ENCODE measurements at places on chromosomes 5 and 9.

DNA sequence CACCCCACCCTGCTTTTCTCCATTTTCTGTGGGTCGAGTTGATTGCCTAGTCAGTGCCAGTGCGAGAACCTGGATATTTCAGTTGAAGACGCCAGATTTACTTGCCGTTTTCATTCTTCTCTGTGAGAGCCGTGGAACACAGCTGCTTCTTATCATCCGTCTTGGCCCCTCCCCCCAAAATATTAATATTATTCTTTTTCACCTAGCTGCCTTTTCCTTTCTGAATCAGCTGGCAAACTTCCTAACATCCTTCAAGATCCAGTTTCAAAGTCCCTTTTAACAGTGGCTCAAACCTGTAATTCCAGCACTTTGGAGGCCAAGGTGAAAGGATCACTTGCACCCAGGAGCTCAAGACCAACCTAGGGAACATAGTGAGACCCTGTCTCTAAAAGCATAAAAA is 117.1 kb upstream of the RASA1 start:
- no peak for DNase-seq

GRCh38 chr5:59021837-59022514 is 439.1 kb downstream of the RAB3C start:
- DNase-seq, result no peak

GRCh38 chr5:3535414-3536211 is 60.0 kb upstream of the IRX1 start:
- DNase-seq, result no peak

DNA sequence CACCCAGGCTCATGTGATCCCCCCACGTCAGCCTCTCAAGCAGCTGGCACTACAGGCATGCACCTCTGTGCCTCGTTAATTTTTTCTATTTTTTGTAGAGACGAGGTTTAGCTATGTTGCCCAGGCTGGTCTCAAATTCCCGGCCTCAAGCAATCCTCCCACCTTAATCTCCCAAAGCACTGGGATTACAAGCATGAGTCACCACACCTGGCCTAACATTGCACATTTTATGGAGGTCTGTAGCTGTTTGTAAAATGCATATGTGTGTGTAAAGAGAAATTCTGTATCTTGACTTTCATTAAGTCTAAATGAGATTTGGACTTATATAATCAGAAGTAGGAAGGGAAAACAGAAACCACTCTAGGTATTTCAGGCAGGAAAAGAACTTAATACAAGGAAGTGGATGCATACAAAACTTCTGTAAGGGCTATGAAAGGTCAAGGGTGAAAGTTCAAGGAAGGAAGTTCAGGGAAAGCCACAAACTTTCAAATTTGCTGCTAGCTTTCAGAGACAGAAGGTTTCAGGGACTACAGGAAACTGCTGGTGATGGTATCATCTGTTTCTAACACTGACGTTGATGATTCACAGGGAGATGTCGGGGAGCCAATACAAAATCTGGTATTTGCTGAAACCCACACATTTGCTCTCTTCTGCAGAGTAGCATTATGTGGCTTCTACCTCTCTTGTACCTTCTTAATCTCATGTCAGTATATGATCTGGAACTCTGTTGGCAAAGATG is 209.4 kb downstream of the PIK3R1 start:
- no peak for DNase-seq

All from thoracic aorta (tissue), 2 donors.